ENCODE measurements at places on chromosomes 3 and 15.

DNA sequence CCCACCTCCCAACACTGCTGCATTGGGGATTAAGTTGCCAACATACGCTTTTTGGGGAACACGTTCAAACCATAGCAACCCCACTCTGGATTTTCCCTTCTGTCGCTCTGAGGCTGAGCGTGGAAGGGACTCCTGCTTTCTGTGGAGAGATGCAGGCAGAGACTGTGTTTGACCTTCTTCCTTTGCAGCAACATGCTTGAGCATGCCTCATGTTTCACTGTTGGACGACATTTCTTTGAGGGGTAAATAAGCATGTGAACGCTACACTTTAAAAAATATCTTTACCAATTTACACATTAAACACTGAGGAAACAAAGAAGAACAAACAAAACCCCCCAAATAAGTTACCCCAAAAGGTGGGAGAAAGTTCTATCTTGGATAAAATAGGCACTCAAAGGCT lies 14.2 kb upstream of the MAPK6 start:
- no peak for DNase-seq

GRCh38 chr15:44315126-44315525 lies 26.6 kb downstream of the GOLM2 start:
- DNase-seq = no peak

- DNase-seq = peak; percentile 41
Observed at GRCh38 chr15:99925661-99926461, 192.6 kb upstream of the LYSMD4 start.

- no peak for DNase-seq
Observed at GRCh38 chr15:51425517-51426040, 84.1 kb downstream of the GLDN start.

DNA sequence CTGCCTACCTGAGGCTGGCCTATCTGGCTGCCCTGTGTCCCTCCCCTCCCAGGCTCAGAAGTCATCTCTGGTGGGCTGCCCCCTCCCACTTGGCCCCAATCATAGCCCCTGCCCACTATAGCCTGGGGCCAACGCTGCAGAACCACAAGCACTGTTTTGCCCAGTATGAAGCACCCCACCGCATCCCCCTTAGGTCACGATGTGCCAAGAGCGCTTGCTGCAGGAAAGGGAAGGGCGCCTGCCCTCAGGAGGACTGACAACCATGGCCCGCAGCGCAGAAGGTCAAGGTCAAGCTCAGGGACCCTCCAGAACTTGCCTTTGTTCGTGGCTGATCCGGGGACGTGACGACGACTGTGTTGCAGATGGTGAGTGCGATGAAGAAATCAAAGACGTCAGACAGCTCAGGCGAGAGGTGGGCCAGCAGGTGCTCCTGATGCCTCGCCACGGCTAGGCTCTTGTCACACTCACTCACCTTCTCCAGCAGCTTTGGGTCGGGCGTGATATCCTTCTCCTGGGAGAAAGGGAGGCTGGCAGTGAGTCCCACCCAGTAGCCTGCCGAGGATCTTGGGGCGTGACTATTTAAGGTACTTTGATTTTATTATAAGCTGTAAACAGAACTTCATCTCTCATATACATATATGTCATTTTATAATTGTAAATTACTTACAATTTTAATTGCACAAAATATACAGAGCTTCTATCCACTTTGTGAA lies 146.6 kb downstream of the ATP10A start:
- no peak for DNase-seq

DNA sequence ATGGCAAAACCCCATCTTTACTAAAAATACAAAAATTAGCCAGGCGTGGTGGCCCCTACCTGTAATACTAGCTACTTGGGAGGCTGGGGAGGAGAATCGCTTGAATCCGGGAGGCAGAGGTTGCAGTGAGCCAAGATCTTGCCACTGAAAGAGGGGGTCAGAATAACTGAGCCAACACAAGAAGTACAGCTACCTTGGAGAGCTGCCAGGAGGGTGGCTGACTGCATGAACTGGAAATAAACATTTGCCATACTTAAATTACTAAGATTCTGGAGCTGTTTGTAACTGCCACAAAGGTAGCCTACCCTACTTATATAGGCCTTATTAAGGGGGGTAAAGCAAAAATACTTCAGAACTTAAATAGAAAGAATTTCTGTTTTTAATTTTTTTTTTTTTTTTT lies 15.4 kb upstream of the PIK3CB start:
- DNase-seq = no peak

DNA sequence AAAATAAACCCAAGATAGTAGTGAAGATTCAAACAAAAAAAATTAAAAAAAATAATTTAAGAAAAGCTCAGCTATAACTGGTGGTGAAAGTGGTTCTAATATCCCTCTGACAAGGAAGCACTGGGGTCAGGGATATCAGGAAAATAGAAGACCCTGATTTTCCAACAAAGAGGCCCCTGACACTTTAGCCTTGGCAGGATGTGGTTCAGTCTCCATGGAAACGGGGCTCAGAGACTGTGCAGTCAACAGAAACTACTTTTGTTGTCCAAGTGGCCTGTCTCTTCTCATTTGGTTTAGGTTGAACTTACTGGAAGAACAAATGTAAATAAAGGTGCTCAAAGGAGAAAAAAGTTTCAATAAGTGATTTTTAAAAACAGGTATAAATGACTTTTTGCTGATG lies 27.2 kb downstream of the INTS14 start:
- DNase-seq = no peak

DNA sequence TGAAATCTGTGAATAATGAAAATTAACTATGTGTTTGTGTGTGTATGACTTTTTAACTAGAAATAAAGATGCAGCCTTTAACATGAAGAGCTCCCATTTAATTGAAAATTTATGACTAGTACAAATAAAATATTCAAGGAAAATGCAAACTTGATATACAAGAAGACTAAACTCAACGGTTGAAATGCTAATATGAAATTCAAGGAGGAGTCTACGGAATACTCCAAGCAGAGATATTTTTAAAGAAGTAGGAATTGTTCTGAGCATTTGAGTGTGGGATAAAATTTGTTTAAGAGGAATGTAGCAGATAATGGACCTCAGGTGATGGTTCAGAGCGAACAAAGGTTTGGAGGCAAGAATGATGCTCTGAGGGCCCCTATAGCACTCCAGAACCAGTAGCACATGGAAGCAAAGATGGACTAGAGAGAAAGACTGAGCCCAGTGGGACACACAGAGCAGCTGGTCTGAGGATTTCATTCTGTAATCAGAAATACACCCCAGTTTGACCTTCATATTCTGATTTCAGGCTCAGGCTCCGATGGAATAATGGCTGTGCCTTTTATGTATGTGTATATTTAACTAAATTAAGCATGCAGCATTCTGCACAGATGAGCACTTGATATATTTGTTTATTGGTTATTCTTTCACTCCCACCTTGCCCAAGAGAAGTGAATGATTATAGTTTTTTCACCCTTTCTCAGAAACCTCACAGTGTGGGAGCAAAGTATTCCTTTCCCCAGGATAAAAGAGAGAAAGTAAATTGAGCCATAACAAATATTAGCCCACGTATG lies 227.1 kb downstream of the ZPLD1 start:
- DNase-seq = no peak

DNA sequence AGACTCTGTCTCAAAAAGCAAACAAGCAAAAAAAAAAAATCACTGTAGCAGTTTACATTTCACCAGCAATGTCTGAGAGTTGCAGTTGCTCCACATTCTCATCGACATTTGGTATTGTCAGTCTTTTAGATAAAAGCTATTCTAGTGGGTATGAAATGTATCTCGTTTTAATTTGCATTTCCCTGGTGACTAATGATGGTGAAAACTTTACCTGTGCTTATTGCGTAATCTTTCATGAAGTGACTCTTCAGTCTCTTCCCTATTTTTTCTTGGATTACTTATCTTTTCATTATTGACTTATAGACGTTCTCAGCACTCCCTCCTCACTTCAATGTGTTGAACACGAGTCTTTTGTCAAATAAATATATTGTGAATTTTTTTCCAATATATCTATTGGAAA lies 37.2 kb upstream of the CLSTN2 start:
- no peak for DNase-seq

- no peak for DNase-seq
Observed at GRCh38 chr3:1439395-1439794, 346.6 kb downstream of the CNTN6 start.

DNA sequence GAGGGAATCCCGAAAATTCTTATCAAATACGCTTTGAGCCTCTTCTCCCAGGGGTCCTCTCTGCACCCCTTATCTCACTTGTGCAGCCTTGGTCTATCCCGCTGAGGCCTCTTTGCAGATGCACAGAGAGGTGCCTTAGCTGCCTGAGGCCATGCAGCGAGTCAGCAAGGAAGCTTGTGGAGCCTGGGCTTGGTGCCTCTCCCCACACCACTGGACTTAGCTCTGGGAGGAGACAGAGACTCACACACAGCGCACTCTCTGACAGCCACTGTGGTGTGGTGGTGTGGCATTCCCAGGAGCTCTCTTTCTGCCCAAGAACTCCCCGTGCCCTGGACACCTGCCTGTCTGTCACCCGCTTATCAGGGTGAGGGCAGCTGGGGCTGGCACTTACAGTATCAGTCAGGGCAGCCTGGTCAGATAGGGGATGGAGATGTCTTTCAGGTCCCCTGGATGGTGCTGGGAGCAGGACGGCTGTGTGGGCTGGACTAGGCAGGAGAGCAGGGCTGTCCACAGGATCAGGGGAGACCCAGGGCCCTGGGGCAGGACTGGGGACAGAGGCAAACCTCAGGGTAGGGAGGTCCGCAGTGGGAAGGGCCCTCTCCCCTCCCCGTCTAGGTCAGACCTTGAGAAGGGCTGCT lies 10.2 kb upstream of the LINGO1 start:
- no peak for DNase-seq

GRCh38 chr3:13857702-13858380 lies 22.0 kb downstream of the WNT7A start:
- DNase-seq = no peak

DNA sequence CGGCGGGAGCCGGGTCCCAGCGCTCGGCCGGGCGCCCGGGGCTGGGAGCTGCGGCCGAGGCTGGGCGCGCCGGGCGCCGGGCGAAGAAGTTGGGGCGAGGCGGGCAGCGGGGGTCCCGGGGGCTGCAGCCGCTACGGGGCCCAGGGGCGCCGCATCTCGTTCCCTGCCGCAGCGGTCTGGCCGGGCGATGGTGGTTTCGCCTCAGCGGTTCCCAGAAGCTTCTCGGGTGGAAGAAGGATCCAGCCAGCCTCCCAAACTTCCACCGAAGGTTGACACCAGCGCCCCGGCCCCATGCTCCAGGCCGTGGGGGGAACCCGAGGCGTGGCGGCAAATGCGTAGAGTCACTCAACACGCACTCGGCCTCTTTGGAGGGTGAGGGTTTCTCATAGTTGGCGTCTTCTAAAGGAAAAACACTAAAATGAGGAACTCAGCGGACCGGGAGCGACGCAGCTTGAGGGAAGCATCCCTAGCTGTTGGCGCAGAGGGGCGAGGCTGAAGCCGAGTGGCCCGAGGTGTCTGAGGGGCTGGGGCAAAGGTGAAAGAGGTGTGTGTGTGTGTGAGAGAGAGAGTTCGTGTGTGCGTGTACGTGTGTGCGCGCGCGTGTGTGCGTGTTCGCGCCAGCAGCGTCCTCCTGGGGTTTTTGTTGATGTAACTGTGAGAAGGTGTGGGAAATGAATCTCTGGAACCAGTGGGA lies 940 bp downstream of the BOC start:
- no peak for DNase-seq

DNA sequence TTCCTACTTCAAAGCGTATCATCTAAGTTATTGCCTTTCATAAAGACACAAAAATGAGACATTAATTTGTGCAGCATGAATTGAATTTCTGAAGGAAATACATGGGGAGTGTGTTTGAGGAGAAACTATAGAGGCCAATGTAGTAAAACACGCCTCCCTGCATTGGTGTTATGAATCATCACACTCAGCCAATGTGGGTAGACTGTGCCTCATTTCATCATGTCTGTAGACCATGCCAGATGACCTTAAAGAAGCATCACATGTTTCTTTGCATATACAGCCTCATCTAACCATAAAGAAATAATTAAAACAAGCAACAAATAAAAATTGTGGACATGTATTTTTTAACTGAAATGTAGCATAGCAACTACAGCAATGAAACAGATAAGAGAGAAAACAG lies 486.0 kb upstream of the ADAMTS9 start:
- DNase-seq = no peak

GRCh38 chr15:57493351-57493750 lies 98.4 kb upstream of the MYZAP start:
- no peak for DNase-seq

DNA sequence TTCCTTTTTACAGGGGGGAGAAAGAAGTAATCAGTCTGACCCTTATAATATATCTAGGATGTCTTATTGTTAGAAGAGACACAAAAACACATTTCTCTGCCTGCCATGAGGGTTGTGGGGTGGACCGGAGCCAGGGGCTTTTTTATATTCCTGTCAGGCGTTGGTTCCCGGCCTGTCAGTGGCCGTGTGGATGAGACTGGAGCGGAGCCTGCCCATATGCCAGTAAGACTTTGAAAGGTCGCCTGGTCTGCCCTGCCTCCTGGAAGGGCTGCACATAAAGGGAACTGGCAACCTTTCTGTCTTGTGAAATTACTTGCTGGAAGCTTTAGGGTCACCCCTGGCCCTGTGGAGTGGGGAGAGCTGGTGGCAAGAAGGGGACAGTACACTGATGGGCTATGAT lies 34.7 kb downstream of the MAP3K13 start:
- no peak for DNase-seq

DNA sequence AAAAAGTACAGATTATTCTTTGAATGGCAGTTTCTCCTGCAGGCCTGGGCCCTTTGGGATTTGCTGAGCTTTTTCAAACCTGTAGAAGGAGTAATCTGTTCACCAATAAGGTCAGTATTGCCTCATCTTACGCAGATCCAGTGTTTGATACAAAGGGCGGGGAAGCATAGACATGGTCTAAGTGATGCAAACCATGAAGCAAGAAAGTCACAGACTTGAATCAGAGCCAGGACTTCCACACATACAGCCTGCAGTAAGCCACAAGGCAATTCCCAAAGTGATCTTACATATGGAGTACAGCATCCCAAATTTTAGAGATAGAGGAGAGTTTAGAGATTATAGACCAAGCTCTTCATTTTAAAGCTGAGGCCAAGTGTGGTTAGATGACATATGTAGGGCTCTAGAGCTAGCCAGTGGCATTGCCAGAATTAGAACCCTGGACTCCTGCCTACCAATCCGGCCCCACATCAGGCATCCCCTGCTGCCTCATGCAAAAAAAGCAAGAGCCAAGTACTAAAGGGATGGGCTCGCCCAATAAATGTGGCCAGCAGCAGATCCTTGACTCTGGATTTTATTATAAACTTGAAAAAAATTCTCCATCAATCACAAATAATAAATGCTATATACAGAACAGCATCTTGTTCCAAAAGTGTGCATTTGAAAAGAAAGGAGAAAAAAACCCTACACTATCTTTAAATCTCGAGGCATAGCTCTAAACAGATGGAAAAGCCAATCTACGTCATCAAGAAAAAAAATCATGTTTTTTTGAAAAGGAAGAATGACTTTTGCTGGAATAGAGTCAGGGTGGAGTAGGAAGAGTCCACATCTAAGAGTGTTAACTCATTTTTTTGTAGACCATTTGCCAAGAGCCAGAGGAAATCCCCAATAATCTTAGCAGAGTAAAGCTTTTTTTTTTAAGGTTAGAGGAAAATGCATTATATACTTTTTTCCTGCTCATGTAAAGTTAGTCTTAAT lies 24.0 kb downstream of the ABI3BP start:
- no peak for DNase-seq

Data from activated CD4-positive, alpha-beta T cell treated with anti-CD3 and anti-CD28 coated beads for 24 hours (primary cell).